Stimulated activated naive CD8-positive, alpha-beta T cell treated with anti-CD3 and anti-CD28 coated beads, Interleukin-15, Interleukin-2, amounts not matched to agents 100 U/mL and 50 U/mL, for 24 hours (primary cell): ENCODE measurements at places on chromosomes 6 and 20.

DNA sequence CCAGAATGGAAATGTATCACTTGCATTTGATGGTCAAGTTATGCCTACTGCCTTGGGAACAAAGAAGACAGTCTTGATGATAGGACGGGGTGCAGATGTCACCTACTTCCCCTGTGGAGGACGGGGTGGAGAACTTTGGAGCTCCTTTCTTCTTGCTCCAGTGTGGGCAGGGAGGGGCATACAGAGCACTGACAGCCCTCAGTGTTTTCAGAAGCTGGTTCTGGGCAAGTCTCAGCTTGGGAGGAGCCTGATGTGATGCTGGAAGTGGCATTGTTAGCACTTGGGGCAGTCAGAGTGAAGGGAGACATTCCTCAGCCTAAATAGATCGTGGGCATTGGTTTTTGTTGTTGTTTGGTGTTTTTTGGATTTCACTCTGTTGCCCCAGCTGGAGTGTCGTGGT lies 59.7 kb downstream of the SYNJ2 start:
- no peak for DNase-seq

GRCh38 chr6:85461798-85462170 lies 11.9 kb downstream of the NT5E start:
- DNase-seq = no peak

- no peak for DNase-seq
Observed at GRCh38 chr6:43900560-43900915, 130.5 kb downstream of the VEGFA start.

GRCh38 chr6:101392586-101393230 lies 800 bp upstream of the GRIK2 start:
- no peak for DNase-seq

GRCh38 chr6:147802459-147802858 lies 294.0 kb downstream of the SAMD5 start:
- DNase-seq = no peak

DNA sequence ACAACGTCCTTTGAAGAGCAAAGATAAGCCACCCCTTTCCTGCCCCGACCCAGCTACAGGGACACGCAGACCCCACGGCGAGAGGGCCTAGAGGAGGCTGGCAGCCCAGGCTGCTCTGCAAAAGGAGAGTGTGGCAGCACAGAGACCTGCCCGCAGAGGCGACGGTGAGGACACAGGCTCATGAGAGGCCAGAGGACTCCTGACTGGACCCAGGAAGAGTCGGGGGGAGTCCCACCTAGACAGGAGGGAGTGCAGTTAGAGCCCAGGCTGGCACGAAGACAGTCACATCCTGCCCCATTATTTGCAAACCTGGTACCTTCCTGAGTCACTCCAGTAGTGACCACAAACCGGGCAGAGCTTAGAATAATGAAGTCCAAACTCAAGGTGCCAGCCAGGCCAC lies 227.7 kb upstream of the CDH4 start:
- no peak for DNase-seq
